ENCODE measurements at places on chromosomes 3 and 15.
A peak's percentile ranks its signal among the peaks of the same experiment; 100 is the strongest.

DNA sequence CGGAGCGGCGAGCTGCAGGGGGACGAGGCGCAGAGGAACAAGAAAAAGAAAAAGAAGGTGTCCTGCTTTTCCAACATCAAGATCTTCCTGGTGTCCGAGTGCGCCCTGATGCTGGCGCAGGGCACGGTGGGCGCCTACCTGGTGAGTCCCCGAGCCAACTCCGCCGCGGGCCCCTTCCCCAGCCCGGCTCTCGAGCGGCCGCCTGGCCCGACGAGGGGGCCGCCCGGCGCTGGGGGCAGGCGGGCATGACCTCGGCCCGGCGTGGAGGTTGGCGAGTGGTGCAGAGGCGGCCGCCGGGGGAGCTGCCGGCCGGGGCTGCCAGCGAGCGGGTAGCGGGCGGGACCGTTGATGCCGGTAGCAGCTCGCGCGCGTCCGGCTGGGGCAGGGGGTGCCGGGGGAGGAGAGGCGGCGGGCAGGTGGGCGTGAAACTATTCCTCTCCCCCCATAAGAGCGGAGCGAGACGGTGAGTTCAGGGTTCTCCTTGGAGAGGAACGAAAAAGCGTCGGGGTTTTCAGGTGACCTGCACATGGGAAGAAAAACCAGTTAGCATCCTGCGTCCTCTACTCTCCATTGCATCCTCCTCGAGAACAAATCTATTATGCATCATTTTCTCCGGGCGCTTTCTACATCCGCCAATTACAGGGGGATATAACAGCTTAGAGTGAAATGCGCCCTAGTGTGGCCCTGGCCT, 585 bp downstream of the SLCO3A1 start:
- peak; percentile 83 for DNase-seq

DNA sequence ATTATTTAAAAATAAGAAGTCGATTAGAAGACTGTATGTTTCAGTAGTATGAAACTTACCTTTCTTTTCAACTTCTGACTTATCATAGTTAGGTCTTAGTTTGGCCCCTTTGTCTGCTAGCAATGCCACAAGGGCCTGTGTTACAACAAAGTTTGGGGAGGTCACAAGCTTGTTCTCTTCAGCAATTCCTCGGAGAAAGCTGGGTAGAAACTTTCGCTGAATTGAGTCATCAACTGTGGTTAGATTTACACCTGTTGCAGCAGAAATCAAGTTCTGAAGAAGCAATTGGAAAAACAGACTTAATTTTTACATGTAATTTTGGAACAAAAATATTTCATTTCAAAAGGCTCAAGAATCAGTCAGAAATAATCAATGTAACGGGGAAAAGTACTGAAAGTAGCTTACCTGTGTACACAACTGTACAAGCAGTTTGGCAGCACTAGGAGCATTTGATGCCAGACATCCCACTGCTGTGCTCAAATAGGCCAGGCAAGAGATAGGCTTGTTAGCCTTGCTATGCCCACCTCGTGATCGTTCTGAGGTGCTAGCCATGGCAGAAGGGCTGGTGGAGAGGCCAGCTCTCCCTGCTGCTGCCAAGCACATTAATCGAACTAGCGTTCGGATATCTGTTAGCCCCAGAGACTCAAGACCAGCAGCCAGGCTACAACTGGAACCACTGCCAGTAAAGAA, 58.6 kb downstream of the FBXL22 start:
- no peak for DNase-seq

GRCh38 chr15:69830430-69830829, 267.3 kb downstream of the TLE3 start:
- DNase-seq = no peak

GRCh38 chr15:99562238-99562637, 3.5 kb upstream of the MEF2A start:
- no peak for DNase-seq

DNA sequence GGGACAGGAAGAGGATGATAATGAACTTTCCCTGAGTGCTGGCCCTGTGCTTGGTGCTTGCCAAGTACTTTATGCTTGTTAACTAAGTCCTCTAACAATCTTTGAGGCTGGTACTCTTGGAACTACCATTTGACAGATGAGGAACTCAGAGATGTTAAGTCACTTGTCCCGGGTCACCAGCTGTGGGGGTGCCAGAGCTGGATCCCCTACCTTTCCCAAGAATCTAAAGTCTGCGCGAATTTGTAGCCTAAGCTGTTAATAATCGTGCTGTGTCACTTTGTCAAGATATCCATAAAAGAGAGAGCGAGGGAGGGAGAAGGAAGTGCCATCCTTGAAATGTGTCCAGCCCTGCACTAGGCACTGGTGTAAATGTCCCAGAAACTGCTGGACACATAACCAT, 19.0 kb upstream of the ACOX2 start:
- no peak for DNase-seq

DNA sequence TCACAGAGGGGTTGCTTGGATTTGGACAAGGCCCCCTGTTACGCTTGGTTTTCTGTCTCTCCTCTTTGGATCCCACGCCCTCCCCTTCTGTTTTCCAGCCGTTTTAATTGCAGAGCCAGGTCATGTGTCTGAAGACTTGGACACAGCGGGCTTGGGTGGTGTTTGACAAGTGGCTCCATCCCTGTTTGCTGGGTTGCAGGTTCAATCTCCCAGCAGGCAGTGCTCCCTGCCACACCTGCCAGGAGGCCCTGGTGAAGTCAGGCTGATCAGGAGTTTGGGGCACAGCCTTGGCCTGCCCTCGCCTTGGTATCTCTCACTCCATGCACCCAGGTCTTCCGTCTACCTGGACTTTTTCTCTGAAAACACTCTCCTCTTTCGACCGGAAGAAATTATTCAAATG, 59.0 kb downstream of the PLXNA1 start:
- DNase-seq = no peak

DNA sequence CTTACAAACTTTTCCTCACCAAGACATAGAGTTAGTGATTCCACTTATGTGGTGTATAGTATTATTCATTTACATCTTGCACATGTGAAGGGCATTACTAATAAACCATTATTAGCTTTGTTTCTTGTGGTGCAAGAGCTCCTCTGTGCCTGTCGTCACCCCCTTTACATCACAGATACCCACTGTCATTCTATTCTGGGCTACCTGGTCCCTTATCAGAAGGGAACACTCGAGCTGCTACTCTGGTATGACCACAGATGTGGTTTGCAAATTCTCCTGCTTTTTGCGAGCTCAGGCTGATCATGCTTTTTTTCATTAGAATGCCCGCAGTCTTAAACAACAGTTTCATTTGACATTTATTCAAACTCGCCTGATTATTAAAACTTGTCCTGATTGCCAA, 13.9 kb upstream of the SENP2 start:
- no peak for DNase-seq

DNA sequence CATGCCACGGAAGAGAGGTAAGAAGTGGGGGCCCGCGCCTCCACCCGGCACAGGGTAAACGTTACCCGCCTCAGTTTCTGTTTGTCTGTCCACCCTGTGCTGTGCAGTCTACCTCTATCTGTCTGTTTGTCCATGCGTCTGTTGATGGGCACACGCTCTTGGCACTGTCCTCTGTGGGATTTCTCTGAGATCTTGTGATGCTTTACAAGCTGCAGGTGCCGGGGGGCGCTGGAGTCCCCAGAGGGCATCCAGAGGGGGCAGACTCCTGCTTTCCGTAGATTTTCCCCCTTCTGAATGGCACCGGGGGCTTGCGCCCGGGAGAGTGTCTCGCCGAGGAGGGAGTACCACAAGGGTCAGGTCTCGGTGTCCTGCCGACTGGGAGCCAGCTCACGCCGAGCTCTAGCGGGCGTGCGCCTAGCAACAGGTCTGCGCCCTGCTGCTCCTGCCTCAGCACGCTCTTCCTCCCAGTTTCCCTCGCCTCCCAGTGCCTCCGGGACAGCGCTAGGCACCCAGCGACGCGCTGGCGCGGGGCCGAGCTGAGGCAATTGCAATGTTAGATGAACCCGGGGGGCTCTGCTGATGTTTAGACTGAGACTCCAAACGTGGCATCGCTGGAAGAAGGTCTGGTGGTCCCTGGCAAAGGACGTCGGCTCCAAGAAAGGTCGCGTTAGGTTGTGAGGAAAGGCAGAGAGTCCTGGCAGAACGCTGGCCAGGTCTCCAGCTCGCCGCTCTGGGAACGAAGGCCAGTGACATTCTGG, 667 bp downstream of the CEMIP start:
- DNase-seq = peak; percentile 69

DNA sequence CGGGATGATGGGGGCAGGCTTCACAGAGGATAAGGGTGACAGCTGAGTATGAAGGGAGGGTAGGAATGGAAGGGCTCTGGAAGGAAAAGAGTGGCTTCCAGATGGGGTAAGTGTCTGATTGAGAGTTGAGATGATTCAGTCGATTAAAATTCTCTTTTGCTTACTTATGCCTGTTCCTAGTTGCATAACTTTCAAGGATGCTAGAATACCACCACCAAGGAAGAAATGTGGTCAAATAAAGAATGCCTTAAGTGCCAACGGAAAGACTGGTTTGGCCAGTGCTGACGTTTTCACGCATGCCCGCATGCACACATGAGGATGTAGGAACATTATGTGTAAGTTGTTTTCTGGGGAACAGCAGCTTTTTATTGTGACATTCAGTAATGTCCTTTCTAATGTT, 263.4 kb upstream of the WNT5A start:
- DNase-seq = peak; percentile 81

DNA sequence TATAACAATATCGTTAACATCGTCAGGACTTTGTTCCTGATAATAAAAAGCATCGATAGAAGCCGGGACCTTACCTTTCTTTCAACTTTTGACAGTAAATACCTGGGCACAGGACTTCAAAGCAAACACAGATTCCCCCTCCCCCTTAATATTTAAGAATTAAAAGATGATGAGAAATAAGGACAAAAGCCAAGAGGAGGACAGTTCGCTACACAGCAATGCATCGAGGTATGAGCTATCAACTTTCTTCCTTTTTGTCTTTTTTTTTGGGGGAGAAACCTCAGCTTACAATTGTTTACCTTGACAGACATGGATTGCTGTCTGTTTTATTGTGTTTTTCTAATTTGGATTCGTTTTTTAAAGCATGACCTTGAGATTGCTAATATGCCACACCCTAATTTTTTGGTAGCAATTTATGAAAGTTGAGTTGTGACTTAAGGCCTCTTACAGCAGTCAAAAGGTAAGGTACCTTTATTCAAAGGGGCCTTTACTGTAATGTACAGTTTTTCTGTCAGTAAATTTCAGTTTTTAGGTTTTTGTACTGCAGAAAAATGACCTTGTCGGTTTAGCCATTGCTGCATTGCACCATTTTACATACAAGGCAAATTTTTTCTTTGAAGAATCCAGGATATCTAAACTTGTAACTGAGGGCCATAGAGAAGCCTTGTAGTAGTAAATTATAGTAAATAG, 1.1 kb downstream of the CHD2 start:
- no peak for DNase-seq

DNA sequence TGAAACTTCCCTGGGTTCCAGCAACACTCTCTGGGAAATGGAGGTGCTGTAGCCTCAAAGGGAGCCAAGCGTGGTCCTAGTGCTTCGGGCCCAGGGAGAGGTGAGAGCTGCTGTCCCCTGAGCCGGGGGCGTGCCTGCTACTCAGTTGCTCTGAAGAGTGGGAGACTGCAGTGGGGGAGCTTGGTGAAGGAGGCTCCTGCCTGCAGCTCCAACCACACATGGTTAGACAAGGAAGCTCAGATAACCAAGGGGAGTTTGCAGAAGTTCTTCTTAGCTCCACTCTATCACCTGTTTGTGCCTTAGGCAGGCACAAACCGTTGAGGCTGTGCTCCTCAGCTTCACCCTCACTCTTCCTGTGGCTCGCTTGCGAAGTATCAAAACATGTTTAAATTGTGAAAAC, 53.6 kb upstream of the TRPM1 start:
- DNase-seq = no peak

DNA sequence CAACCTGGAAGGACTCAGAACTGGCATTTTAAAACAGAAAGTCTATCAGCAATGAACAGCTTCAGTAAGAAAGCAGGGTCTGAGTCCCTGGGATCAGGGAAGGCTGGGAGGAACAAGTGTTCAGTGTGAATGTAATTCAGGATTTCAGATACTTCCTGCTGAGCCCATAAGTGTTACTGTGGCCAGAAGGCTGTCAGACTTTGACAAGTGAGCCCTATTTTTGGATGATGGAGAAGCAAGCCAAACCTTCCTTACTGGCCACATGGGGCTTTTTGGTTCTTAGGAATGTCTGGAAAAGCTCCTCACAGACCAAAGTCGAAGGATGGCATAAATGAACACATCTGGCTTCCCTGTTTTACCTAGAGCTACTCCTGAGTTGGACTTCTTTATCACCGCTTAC, 157.2 kb downstream of the BBX start:
- peak; percentile 5 for DNase-seq

DNA sequence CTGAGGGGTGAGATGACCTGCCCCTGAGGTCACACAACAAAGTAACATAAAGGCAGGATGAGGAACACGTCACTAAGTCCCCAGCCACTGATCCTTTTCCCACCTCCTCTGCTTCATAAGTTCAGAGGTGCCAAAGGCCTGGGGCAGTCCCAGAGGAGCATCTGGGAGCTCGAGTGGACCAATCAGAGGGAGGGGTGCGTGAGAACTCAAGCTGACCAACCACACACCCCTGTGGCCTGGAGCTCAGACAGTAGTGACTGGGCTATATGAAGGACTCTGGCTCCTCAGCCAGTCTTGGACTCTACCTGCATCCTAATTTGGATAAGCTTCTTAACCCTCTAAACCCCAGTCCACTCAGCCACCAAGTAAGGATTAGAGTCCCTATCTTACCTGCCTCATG, 28.0 kb upstream of the CAV3 start:
- no peak for DNase-seq

DNA sequence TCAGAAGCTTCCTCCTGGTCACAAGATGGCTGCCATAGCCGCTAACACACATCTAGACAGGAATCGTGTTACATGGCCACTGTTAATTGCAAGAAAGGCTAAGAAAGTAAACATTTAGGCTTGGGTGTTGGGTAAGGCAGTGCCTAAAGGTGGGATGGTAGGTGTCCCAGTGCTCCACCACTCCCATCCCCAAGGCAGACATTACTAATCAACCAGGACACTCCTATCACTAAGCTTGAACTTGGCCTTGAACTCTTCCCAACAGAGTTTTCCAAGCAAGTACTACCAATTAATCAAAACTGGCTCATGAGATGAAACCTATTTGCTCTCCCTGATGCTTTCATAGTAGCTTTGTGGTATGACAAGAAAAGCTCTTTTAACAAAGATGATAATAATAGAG, 37.9 kb upstream of the C3orf80 start:
- DNase-seq = no peak

- no peak for DNase-seq
These were observed 155.1 kb downstream of the MAGI1 start for GRCh38 chr3:65883613-65884012.

DNA sequence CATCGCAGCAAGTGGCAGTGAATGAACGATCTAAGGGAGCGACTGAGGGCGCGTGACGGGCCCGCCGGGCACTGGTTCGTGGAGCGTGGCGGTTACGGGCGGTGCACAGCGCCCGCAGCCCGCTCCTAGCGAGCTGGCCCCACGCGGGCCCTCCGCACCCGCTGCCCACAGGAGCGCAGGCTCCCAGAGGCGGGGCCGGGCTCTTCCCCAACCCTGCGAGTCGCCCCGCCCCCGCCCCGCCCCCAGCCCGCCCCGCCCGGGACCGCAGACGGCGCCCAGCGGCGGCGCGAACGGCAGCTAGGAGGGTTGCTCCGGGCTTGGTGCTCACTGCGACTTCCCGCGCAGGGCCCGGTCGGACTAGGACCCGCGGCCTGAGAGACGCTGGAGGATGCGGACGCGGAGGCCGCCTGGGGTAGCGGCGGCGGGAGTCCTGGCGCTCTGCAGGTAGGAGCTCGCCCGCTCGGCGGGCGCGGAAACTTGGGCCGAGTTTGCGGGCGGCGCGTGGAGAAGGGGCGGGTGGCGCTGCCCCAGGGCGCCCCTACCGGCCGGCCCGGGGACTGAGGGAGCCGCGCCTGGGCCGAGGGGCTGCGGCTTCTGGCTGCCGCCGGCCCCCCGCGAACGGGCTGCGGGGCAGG, at the start of gene C15orf39:
C15orf39 (plus strand) TSS at position 267 of the 635 bp plus-strand sequence. CDS start 4,167 bp downstream, outside the sequence.
- peak; percentile 97 for DNase-seq
